ENCODE measurements at places on chromosomes 12 and 14.

DNA sequence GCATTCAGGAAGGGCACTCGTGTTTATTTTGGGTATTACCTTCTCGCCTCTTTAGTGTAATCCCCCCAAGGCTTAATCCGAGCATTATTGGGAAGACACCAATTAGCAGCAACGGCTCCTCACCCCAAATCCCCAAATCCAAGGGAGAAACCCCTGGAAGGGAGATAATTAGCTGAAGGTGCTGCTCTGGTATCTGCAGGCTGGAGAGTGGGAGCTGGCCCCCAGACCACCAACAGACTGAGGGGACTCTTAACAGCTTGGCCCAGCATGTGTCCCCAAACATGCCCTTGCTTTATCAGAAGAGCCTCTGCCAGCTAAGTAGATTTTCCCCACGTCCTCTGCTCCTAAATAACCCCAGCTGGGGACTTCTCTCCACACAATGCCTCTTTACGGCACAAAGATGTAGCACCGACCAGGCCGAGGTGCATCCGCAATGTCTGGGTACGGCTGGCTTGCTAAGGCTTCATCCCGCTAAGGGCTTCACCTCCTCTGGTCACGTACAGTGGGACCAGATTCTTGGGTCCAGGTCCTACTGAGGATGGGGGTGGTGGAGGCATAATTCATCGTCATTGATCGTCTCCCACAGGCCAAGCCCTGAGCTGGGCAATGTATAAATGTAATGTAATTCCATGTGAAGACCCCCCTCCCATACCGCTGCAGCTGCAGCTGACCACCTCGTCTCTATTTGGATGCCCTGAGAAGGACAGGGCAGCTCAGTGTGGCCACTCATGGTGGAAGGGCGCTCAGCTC is 123.7 kb upstream of the GSC start:
- no peak for DNase-seq

DNA sequence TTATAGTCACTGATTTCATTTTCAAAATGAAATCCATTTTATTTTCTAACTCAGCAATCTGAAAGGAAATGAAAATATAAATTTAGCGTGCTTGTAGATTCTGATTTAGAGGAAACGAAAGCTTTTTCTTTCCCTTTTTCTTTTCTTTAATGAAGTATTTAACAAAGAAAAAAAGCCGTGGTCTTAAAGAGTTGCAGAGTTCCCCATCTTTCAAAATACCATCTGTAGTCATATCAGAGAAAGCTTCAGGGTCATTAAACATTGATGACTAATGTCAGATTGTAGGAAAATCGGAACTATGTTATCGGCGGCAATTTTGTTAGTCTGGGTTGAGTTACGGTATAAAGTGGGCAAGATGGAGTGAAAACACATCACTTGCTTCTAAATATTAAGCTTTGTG is 32.3 kb downstream of the DRAM1 start:
- no peak for DNase-seq

GRCh38 chr12:48334808-48335207 is 15.9 kb downstream of the ZNF641 start:
- DNase-seq, result no peak

- DNase-seq, result no peak
Measured at GRCh38 chr12:118773956-118774723, 207.2 kb upstream of the SRRM4 start.

DNA sequence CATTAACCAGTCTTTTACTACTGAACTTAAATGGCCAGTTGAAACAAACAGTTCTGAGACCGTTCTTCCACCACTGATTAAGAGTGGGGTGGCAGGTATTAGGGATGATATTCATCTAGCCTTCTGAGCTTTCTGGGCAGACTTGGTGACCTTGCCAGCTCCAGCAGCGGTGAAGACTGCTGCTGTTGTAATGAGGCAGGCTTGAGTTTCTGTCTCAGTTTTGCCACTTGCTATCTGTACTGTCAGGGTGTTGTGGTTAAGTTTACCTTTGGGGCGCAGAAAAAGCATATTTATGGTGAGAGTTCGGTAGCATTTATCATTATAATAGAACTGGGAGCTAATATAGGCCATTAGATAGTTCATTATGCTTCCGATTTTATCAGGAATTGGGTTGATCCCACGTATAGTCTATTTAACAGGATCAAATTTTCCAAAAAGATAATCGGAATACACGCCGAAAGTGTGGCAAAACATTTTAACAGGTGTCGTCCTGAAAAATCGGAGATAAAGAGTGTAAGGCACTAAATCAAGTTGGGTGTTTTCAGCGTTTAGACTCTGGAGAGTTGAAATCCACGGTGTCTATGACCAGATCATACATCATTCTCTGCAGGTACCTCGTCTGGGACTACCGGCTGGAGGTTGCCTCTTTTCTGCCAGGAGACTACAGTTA is 688 bp upstream of the NECAP1 start:
- peak; percentile 20 for DNase-seq

DNA sequence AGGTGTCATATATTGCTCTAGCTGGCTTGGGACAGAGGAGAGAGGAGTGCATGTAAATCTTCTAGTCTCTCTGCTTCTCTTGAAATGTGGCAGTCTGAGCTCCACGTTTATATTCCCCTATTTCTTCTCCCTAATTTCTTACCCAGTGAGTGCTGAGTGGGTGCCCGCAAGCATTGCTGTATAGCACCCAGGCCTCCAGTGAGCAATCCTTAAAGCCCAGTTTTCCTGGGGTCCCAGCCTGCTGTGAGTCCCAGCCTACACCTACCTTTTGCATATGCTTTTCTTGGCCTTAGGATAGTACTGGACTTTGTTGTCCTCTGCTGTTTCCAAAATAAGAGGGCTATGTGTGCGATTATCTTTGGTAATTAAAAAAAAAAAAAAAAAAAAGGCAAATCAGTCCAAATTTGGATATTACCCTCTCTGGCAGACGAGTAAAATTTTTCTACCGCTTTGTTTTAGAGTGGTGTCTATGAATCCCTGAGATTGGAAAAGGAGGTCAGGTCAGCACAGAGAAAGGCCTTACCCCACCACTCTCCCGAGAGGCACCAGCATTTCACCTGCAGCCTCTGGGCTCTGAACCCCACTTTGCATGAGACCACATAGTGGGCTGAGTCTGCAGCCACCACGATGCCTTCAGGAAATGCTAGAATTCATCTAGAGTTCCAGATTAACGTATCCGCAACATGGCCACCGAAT is 1.1 kb downstream of the MGST1 start:
- DNase-seq, result no peak

DNA sequence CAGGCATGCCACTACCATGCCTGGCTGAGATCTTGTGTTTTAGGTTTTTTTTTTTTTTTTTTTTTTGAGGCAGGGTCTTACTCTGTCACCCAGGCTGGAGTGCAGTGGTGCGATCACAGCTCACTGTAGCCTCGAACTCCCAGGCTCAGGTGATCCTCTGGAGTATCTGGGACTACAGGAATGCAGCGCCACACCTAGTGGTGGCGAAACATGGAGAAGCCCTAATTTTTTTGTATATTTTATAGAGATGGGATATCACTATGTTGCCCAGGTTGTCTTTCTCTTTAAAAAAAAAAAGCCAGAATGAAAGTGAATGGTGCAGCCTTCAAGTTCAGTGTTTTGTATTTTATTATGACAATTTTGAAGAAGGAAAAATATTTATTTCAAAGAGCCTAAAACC is 44.1 kb downstream of the FGD4 start:
- no peak for DNase-seq

- DNase-seq, result peak; percentile 44
Measured at GRCh38 chr14:78863143-78863542, 693.0 kb downstream of the NRXN3 start.

- DNase-seq, result no peak
Measured at GRCh38 chr12:25065035-25065434, 116.1 kb upstream of the BCAT1 start.

- DNase-seq, result no peak
Measured at GRCh38 chr14:97107760-97108159, 310.6 kb downstream of the VRK1 start.

DNA sequence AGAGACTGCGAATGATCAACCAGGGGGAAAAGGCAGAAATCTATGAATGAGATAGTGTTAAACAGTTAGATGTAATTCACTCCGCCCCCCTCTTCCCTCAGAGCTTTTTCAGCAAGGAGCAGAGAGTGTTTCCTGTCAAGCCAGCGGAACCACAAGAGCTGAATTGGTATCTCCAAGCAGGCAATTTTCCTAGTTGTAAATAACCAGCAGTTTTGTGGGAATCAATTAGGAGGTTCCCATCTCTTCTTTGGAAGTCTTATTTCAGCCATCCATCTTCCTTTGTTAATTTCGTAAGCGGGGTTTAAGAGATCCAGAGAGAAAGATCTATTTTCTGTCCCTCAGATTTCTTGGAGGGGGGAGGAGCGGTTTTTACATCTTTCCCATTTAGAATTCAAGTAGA is 178.0 kb downstream of the FOXN3 start:
- no peak for DNase-seq

DNA sequence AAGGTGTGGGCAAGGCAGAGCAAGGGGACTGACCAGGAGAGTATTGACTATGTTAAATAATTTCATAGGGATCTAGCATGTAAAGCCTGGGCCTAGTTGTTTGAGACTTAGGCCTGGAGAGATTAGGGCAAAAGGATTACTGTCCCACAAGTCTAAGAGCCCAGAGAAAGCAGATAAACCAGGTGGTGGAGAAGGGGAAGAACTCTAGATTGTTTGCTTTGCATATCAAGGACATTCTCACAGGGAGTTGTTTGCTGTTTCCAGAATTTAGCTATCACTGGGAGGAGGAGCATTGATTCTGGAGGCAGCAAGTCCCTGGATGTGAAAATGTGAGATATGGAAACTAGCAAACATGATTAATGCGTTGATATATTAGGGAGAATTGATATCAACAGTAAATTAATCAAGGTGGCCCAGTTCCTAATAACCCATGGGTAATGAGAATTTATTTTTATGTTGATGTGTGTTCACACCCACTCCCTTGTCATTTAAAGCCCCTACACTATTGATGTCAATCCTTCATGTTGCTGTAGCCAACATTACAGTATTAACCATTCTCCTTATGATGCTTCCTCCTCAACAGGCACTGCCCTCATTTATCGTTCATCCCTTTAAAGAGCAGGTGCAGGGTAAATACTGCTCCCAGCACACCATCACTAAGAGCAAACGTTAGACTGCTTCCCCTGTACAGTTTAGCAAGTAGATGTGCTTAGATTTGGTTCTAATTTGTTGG is 1666.7 kb upstream of the FLRT2 start:
- DNase-seq, result no peak

GRCh38 chr14:21149641-21150367 is 6.1 kb downstream of the OR5AU1 start:
- DNase-seq, result no peak

- DNase-seq, result no peak
Measured at GRCh38 chr14:88934351-88934806, 109.9 kb downstream of the TTC8 start.

- DNase-seq, result no peak
Measured at GRCh38 chr14:75313294-75313693, 34.7 kb downstream of the FOS start.

- no peak for DNase-seq
Measured at GRCh38 chr12:51914034-51914923, 7.0 kb downstream of the ACVRL1 start.

Data from kidney (tissue), 22 donors.